ENCODE measurements at places on chromosomes 7 and 10.

DNA sequence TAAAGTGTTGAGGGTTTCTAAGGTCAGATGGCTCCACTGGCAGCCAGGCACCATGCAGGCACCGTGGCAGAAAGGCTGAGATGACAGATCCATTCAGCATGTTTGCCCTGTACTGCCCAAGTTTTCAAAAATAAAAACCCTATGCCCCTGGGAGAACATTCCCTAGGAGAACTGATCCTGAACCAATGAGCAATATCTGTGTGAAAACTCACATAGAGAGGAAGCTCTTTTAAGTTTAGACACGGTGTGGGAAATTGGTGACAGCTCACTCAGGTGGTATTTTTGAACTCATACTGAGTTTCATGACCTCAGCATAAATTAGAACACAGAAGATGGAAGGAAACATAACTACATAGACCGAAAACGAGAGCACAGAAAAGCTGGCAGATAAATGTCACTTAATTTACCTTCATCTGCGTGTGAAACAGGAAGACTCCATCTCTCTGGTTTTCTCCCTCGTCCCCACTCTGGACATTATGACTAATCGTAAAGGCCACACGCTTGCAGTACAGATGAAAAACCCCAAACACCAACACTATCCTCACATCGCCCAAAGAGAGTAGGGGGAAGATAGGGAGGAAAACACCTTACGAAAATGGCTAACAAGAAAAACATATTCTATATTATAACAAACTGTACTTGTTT lies 127.8 kb downstream of the ICA1 start:
- DNase-seq: no peak

DNA sequence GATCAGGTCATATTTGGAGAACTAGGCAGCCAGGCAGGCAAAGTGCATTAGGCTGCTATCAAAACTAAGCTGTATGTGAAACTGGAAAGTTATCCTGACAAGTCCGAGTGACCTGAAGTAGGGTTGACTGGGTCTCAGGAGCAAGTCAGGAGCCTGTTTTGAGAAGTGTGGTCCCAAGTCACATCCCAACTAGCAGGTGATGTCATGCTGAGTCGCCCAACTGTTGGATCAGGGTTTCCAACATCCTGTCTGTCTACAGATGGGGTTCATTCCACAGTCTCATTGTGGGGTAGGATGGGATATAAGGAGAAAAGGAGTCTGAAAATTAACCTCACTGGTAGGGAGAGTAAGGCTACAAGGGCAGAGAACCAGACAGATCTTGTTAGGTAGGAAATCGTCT lies 27.0 kb downstream of the SLC26A4 start:
- DNase-seq: no peak

GRCh38 chr7:157357129-157358040 lies 20.6 kb downstream of the DNAJB6 start:
- peak; percentile 30 for DNase-seq

GRCh38 chr10:35577926-35578617 lies 27.1 kb upstream of the GJD4 start:
- no peak for DNase-seq

GRCh38 chr10:28984431-28984830 lies 304.4 kb upstream of the LYZL1 start:
- DNase-seq: peak; percentile 83

- no peak for DNase-seq
These were observed 59.9 kb downstream of the TNRC18 start for GRCh38 chr7:5363729-5364128.

DNA sequence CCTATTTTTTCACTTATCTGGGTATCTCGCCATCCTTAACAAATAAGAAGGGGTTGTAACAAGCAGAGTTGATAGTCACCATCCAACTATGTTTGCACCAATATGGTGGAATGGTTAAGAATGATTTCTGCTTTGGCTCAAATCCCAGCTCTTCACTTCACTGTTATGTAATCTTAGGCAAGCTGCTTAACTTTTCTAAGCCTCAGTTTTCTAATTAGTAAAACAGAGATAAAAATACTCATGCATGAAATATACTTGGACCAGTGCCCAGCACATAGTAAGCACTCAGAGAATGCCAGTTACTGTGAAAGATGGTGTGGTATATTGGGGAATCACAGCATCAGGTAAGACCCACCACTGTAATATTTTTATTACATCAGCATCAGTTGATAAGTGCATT lies 33.6 kb downstream of the ABCB1 start:
- no peak for DNase-seq

DNA sequence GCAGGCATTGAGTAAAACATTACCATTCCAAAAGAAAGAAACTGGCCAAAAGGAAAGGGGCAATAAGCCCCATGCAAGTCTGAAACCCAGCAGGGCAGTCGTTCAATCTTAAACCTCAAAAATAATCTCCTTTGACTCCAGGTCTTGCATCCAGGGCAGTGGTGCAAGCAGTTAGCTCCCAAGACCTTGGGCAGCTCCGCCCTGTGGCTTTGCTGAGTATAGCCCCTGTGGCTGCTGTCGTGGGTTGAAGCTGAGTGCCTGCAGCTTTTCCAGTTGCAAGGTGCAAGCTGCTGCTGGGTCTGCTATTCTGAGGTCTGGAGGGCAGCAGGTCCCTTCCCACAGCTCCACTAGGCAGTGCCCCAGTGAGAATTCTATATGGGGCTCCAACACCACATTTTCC lies 580.1 kb upstream of the AUTS2 start:
- DNase-seq: no peak

DNA sequence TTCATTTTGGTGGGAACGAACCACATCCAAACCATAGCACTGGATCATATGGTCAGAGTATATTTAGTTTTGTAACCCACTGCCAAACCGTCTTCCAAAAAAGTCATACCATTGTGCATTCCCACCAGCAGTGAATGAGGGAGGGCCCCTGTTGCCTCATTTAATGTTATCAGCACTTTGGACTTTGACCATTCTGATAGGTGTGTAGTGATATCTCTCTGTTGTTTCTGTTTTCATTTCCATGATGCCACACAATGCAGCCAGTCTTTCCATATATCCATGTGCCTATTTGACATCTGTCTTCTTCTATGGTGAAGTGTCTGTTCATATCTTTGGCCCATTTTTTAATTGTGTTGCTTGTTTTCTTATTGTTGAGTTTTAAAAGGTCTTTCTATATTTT lies 105.0 kb upstream of the PPP2R2D start:
- no peak for DNase-seq

DNA sequence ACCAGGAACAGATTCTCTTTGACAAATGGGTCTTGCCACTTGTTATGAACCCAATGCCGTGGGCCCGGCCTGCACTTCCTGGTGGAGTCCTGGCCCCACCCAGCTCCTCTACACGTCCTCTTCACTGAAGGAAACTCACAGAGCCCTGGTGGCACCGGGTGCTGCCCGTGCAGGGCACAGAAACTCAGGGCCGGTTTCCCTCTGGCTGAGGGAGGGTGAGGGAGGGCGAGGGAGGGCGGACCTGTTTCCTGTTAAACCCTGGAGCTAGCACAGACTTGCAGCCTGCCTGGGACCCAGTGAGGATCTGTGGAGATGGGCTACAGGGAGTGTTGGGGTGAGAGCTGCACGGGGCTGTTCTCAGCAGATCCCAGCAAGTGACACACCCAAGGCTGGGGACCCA lies 596.3 kb downstream of the PTPRN2 start:
- no peak for DNase-seq

DNA sequence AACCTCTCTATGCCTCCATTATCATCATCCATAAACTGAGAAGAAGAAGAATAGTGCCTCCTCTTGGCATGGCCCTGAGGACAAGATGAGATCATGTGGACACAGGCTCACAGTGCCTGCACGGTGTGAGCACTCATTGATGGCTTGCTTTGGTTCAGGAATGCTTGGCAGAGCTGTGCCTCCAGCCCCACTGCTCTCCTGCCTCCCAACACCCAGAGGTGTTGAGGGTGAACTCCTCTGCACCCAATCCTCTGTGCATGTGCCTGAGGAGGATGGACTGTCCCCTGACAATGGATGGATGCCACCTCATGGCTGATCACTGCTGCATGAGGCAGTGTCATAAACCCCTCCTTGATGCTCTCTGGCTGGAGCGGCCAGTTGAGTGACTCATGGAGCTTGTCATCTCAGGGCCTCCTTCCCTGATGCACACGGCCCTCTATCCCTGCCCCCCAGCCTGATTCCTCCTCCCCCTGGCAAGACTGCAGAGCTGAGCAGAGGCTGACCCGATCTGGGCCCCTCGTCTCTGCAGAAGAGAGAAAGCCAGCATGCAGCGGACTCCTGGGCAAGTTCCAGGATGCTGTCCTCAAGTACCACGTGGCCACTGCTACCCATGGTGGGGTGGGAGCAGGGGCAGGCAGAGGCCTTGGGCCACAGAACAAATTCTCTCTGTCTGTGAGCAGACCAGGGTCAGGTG lies 136.3 kb downstream of the KCNMA1 start:
- DNase-seq: peak; percentile 45

DNA sequence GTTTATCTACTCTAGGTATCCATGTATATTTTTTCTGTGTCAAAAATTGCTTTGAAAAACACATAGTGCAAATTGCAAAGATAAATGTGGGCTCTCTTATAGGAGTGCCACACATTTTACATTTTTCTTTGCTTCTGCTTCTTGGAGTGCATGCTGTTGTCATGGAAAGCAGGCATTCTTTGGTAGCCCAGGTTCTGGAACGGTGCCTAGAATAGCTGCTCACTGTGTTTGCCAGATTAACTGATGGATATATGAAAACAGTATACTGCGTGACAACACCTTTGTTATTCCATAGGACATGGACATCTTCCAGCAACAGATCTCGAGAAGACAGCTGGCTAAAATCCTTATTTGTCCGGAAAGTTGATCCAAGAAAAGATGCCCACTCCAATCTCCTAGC lies 13.4 kb downstream of the NIPSNAP2 start:
- no peak for DNase-seq

- peak; percentile 24 for DNase-seq
These were observed 100.5 kb upstream of the SDK1 start for GRCh38 chr7:3200504-3200903.

DNA sequence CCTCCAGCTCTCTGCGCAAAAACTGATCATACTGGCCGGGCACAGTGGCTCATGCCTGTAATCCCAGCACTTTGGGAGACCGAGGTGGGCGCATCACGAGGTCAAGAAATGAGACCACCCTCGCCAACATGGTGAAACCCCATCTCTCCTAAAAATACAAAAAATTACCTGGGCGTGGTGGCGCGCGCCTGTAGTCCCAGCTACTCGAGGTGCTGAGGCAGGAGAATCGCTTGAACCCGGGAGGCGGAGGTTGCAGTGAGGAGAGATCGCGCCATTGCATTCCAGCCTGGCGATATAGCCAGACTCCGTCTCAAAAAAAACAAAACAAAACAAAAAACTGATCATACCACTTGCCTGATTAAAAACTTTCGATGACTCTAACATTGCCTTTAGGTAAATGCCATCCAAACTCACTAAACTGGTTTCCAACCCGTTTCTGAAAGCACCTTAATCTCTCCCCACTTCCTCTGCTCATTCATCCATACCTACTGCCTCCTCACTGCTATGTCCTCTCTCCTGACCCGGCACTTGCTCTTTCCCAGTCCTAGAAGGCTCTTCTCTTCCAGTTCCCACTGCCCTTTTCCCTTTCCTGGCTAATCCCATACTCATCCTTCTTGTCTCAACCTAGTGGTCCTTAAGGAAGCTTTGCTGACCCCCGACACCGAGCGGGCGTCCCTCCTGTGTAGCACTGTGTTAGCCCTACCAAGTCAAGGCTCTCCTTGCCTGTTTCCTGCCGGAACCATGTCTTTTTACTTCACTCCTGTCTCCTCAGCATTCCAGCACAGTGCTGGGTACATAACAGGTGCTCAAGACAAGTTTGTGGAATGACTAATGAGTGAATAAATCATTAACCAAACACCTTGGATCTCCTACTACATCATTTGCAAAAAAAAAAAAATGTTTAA lies 686 bp upstream of the MIOS start:
- DNase-seq: no peak

GRCh38 chr7:142299237-142299781 lies 41.5 kb upstream of the PRSS58 start:
- DNase-seq: no peak

DNA sequence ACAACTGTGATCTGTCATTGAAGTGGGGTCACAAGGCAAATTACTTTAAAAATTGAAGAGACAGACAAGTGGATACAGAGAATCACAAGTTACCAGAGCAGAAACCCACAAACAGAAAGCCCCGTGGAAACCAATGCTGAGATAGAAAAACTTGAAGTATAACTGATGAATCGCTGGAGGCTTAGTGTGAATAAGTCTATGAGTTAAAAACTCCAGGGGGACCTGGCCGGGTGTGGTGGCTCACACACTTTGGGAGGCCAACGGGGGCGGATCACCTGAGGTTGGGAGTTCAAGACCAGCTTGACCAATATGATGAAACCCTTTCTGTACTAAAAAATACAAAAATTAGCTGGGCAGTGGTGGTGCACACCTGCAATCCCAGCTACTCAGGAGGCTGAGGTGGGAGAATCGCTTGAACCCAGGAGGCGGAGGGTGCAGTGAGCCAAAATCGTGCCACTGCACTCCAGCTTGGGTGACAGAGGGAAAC lies 69.7 kb upstream of the ZNRF2 start:
- no peak for DNase-seq

- no peak for DNase-seq
These were observed 137.9 kb downstream of the ANLN start for GRCh38 chr7:36527549-36527913.

DNA sequence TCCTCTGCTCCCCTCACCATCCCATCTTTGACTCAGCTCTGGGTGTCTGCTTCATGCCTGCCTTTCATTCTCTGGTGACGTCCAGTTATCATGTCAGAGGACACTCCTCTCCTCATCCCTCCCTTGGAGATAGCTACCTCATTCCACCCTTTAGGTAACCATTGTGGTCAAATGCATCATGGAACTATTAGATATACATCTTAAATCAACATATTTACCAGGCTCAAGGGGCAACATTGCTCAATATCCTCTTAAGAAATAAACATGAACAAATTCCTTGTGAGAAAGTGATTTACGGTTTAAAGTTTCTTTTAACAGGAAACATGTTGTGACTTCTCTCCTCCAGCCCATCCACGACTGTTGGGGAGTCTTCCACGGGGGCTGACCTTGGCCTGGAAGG lies 511.6 kb upstream of the IGFBP3 start:
- no peak for DNase-seq

DNA sequence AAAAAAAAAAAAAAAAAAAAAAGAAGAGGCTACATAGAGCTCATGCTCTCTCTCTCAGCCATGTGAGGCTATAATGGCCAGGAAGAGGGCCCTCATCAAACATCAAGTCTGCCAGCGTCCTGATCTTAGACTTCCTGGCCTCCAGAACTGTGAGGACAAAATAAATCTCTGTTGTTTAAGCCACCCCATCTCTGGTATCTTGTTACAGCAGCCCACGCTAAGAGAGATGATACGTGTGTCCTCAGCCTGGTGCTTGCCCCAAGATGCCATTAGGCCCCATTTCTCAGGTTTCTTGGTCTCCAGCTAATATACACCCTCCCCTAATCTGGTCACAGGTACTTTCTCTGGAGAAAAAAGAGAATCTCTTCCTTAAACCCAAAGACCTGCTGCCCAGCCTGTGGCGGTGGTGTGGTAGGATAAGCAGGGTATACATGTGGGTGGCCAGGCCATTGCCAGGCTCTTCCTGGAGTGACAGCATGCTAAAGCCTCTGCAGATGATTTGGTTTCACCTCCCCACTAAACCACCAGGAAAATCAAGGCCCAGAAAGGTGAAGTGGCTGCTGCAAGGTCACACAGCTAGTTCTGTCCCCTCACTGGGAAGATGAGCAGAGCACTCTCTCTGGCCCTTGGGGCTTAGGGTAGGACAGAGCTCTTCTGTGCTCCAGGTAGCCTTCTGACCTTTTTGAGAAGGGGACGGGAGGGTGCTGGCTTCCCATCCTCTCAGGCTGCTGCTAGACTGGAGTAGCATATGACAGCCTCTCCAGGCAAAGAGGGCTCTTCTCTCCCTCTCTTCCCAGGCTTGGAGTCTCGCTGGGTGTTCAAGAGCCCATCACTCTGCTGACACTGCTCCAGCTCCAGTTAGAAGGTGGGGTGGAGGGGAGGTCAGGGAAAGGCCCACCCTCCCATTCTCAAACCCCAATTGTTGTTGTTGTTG lies 5.2 kb downstream of the SPOCK2 start:
- no peak for DNase-seq
